ENCODE measurements at places on chromosomes 12 and 14.

- no peak for DNase-seq
Observed at GRCh38 chr12:81105687-81106086, 27.8 kb downstream of the ACSS3 start.

DNA sequence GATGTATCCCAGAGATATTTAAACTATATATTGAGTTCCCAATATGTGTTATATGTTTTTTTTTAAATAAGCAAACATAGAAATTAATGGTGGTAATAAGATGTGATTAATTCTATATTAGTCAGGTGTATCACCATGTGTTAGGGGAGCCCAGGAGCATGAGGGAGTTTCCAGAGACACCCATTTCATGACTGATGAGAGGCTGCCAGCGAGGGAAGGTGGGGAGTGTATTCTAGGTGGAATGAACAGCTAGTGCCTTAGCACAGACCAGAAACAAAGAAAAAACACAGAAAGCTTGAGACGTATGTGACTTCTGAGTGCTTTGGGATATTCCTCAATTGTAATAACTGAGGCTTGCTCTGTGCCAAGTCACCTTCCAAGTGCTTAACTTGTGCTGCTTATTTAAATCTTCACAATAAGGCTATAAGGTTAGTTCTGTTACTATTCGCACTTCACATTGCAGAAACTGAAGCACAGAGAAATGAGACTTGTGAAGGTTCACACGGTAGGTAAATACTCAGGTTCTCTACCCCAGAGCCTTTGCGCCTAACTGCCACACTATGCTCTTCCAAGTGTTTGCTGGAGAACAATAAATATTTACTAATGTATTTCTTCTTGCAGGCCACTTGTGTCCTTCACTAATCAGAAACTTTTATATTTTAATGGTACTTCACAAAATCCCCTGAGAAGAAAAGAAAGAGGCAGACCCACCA, 17.9 kb upstream of the MGP start:
- DNase-seq: no peak

- DNase-seq: peak; percentile 75
Observed at GRCh38 chr14:75440733-75441477, 13.1 kb downstream of the JDP2 start.

- no peak for DNase-seq
Observed at GRCh38 chr12:105468464-105468863, 138.0 kb downstream of the C12orf75 start.

GRCh38 chr12:116861320-116861719, 19.9 kb downstream of the HRK start:
- DNase-seq: peak; percentile 49

DNA sequence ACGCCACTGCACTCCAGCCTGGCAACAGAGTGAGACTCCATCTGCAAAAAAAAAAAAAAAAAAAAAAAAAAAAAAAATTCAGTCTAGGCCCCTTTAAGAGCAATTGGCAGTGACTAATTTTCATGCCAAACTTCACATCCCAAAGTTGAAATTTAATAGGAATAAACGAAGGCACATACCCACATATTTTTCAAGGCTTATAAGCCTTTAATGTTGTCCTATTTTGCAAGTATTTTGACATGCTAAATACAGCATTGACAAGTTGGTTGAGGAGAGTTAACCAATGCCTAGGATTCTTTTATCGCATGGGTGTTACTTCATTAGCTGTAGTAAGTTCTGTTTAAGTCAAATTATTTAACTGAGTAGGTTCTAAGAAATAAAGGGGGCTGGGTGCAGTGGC, 23.5 kb upstream of the HIP1R start:
- DNase-seq: no peak

DNA sequence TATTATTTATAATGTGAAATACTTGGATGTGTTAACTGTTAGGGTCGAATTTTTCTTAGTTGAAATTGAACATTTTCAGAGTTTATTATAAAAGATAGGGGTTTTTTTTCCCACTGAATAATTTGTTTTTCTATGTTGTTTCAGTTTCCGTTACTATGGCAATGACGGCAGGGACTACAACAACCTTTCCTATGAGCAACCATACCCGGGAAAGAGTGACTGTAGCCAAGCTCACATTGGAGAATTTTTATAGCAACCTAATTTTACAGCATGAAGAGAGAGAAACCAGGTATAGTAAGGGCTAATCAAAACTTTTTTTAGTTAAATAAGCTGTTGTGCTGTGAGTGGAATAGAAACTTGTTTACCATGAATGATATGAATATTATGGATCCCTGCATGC, 35.1 kb upstream of the BMAL2 start:
- no peak for DNase-seq

- DNase-seq: no peak
Observed at GRCh38 chr12:64752833-64753238, 6.4 kb downstream of the GNS start.

DNA sequence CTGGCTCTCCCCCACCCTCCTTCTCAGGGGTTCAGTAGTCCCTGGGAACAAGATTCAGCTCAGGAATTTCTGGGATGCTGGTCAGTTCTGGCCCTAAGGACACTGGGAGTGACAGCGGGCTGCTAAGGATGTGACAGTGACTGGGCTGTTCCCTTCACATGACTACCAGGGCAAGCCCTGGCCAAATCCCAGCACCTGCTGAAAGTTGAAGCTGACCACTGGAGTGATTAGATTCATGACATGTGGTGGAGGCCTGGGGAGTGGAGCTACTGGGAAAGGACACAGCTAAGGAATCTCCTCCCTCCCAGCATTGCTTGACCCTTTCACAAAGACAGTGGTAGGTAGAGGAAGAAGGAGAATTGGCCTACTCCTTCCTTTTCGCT, 204.9 kb downstream of the DAD1 start:
- no peak for DNase-seq

- no peak for DNase-seq
Observed at GRCh38 chr12:25320123-25321006, 69.6 kb upstream of the KRAS start.

GRCh38 chr12:116934908-116935705, 24.4 kb downstream of the FBXW8 start:
- no peak for DNase-seq

GRCh38 chr12:40144023-40144422, 38.1 kb upstream of the SLC2A13 start:
- DNase-seq: no peak

- DNase-seq: peak; percentile 17
Observed at GRCh38 chr12:48296586-48297282, 54.0 kb downstream of the ZNF641 start.

GRCh38 chr14:102993523-102993922, 63.8 kb downstream of the CDC42BPB start:
- peak; percentile 32 for DNase-seq

- peak; percentile 87 for DNase-seq
Observed at GRCh38 chr12:13100882-13101769, 2.3 kb downstream of the GSG1 start.

GRCh38 chr14:69619012-69619411, 7.6 kb downstream of the SUSD6 start:
- no peak for DNase-seq

DNA sequence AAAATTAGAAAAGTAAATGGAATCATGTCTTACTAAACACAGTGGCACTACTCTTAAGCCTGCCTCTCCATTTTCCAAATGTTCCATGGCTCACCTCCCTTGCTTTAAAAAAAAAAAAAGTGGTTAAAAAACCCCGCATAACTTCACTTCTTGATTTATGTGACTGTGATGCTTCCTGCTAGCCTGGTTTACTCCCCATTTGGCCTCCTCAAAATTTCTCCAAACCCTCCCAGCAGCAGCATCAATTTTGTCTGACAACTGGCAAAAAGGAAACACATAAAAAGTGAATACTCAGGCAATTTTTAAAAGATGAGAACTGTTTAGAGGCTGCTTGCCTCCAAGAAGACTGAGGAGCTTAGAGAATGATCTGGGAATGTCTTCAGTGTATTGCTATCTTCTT, 17.8 kb upstream of the EGLN3 start:
- DNase-seq: no peak

- DNase-seq: no peak
Observed at GRCh38 chr14:88411039-88411438, 25.6 kb downstream of the SPATA7 start.

DNA sequence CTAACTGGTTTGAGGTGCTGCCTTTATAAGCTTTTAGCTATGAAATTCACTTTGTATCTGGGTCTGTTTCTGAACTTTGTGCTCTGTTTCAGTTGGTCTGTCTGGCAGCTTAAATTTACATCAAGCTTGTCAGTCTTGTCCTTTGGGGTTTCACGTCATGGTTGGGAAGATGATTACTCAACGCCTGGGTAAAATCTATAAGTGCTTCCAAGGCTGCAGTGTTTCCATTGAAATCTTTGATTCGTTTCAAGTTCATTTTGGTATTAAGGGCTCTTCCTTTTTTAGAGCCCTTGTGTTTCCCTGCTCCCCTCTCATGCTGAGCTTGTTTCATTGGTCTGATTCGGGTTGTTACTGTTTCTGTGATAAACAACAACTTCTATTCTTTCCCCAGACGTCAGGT, 58.2 kb downstream of the FBXW8 start:
- DNase-seq: no peak

GRCh38 chr14:67998834-67999233, 179.3 kb downstream of the RAD51B start:
- DNase-seq: no peak

- no peak for DNase-seq
Observed at GRCh38 chr12:64911081-64911480, 86.6 kb downstream of the TBC1D30 start.

DNA sequence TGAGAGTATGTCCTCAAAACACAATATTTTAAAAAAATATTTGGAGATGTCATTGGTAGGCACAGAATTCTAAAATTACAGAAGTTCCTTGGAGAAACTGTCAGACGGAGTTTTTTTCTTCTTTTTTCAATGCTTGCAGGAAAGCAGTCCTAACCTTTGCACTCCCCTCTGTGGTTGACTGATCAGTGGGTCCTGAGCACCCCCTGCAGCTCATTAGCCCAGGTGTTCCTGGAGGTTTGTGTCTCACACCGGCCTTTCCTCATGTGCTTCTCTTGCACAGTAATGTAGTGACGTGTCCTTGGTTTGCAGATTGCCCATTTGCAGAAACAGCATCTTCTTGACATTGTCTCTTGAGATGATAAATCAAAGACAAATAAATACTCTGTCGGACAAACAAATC, 513.0 kb downstream of the TMEM121 start:
- no peak for DNase-seq

- DNase-seq: no peak
Observed at GRCh38 chr14:23605931-23606585, 27.5 kb upstream of the JPH4 start.

DNA sequence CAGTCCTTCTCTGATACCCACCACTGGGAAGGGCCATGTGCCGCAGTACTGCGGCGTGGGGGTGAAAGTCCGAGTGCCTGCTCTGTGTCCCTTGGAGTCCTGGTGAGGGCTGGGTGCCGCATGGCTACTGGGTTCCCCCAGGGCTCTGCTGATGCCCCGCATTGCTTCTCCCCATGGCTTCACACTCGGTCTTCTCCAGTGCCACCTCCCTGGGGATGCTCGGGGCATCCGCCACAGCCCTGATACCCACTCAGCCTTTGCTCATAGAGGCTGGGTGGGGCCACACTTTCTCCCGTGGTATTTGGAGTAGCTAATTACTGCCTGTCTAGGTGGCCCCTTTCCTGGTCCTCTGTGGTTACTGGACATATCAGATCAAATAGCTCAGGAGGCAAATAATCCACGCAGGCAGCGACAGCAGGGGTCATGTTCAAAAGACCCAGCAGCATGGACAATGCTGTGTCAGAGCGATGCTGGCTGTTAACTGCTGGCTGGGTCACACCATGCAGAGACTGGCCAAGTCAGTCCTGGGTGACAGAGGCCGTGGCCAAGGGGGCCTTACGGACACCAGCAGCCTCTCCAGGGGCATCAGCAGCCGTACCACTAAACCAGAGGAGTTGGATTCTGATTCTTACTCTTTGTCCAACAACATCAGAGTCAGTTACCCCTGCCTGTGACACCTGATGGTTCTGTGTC, 106.5 kb downstream of the ADGRD1 start:
- DNase-seq: no peak

DNA sequence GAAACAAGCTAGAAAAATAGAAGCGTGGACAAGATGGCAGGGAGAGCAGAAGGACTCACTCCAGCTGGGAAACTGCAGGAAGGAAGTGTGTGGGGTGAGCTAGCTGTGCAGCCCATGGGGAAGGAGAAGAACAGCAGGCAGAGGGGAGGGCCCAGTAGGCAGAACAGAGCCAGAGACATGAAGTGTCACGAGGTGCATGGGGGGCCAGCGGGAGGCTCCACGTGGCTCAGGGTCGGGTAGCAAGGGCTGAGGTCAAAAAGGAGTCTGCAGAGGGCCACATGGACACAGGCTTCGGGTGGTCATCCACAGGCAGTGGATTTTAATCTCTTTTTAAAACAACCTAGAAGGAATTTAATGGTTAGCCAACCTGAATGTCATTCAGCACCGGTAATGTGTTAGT, 669.0 kb downstream of the BCL11B start:
- no peak for DNase-seq

DNA sequence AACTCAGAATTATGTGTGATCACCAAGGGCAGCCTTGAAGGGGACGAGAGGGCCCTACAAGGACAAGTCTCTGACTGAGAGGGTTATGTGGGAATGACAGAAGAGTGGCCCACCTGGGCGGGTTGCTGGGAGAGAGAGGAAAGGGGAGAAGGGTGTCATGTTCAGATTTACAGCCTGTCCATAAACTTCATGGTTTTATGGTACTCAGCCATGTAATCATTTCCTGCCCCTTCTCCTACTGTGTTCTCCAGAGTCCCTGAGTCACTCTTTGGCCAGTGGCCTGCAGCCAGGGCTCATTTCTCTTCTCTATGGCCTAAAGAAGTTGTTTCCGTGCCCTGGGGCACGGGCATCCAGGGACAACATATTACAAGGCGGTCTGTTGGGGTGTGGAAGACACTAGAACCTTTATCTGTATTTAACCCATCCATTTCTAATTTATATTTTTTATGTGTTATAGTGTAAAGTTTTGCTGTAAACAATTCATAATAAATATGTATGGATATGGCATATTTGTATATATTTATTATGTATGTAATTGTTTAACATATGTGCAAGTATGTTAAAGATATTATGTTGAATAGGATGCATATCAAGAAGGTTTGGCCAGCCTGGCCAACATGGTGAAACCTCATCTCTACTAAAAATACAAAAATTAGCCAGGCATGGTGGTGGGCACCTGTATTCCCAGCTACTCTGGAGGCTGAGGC, 26.9 kb downstream of the DDX47 start:
- peak; percentile 86 for DNase-seq
